ENCODE measurements at places on chromosomes 7 and 10.
A peak's percentile ranks its signal among the peaks of the same experiment; 100 is the strongest.

DNA sequence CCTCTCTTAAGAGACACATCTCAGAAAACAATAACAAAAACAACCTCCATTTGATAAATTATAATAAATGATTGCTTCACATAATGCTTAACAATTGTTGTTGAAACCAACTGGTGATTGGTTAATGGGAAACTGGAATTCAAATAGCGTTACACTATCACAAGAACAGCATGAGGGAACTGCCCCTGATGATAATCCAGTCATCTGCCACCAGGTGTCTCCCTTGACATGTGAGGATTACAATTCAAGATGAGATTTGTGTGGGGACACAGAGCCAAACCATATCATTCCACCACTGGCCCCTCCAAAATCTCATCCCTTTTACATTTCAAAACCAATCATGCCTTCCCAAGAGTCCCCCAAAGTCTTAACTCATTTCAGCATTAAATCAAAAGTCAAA, 375.9 kb downstream of the BMPER start:
- no peak for DNase-seq

GRCh38 chr7:5431560-5432015, 8.0 kb upstream of the TNRC18 start:
- no peak for DNase-seq

DNA sequence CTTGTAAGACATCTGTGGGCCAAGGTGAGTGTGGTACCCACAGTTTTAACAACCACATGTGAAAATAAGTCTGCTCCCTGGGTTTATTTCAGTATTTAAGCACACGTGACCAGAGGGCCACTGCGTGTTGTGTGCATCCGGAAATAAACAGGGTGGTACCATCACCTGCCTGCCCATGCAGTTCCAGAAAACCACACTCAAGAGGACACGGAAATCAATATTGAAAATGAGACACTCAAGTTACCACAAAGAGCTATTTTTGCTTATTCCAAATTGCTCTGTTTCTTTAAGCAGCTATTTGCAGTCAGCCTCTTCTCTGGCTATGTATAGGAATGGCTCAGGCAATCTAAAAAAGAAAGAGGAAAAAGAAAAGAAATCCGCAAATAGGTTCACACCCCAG, 71.8 kb upstream of the LOXL4 start:
- no peak for DNase-seq

GRCh38 chr10:129136951-129137350, 330.1 kb upstream of the MGMT start:
- DNase-seq, result no peak

GRCh38 chr7:22831602-22832305, 9.1 kb upstream of the TOMM7 start:
- DNase-seq, result no peak

DNA sequence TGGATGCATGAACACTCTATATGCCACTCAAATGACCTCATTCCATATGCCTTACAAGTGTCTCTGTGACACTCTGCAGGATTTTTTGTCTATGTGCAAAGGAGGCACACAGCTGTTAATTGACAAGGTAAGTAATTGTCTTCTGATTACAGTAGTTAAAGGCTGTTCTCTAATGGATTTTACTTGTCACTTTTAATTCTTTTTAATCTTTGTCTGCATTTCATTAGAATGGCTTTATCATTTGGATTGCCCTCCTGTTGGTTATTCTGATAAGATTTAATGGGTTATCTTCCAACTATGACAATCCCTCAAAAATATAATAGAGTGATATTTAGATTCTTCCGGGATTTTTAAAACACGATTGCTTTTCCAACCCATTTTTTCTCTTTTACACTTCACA, 290.0 kb upstream of the TEX47 start:
- DNase-seq, result no peak

GRCh38 chr10:33040436-33040835, 82.4 kb upstream of the ITGB1 start:
- no peak for DNase-seq

GRCh38 chr10:51716981-51717380, 17.6 kb upstream of the CSTF2T start:
- no peak for DNase-seq

DNA sequence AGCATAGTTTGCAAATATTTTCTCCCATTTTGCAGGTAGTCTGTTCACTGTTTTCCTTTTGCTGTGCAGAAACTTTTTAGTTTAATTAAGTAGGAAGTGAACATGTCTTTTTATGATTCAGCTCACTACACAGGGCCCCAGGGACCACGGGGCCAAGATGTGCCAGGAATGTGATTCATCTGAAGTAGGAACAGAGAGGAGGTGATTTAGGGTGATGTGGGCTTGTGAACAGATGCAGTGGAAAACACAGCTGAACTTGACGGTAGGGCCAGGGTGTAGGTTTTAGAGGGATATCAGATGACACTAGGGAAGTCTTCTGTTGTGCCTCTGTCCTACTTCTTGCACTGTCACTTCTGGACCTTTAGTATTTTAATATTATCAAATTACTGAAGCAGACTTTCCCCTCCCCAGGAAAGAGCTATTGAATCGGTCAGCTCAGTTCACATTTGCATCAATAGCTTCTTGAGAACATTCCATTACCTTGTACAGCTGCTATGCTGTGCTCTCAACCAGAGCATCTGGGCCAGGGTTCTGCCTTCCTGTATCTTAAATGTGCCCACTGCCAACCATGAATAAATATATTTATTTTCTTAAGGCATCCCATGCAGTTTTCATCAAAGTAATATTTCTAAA, 96.9 kb downstream of the OSBPL3 start:
- DNase-seq, result peak; percentile 45

DNA sequence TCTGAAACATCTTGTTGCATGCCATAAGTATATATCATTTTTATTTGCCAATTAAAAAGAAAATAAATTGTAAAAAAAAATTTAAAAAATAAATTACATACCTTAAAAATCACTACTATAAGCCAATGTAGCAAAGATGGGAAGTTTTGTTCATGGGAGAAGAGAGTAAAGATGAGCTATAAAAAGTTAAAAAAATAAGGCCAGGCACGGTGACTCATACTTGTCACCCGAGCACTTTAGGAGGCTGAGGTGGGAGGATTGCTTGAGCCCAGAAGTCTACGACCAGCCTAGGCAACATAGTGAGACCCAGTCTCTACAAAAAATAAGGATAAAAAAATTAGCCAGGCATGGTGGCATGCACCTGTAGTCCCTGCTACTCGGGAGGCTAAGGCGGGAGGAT, 8.4 kb upstream of the STK32C start:
- no peak for DNase-seq

DNA sequence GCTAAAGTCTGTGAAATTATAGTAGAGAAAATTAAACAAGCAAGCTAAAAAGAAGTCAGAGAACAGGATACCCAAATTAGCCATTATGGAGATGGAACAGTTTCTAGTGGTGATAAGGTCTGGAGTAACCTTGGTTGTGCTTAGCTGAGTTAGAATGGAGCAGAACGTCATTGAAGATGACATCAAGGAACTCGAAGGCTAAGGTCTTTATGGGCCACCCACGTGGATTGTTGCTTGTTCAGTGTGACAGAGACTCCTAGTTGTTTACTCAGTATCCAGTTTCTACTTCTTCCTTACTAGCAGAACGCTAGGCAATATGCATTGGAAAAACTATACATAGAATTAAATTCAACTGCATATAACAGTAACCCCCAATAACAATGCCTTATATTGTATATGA, 39.7 kb downstream of the AHCYL2 start:
- DNase-seq, result no peak

DNA sequence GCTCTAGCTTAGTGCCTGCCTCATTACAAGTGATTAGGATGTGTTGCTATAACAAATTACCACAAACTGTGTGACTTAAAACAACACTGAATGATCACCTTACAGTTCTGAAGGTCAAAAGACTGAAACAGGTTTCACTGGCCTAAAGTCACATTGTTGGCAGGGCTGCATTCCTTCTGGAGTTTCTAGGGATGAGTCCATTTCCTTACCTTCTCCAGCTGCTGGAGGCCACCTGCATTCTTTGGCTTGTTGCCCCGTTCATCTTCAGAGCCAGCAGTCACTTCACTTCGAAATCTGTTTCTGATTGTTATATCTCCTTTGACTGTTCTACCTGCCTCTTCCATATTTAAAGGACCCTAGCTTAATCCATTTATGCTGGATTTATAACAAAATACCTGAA, 69.4 kb upstream of the MTPN start:
- DNase-seq, result no peak

- no peak for DNase-seq
These were observed 1285.8 kb upstream of the SORCS1 start for GRCh38 chr10:108450280-108450679.

- DNase-seq, result no peak
These were observed 15.7 kb downstream of the SLC35B4 start for GRCh38 chr7:134300988-134301387.

DNA sequence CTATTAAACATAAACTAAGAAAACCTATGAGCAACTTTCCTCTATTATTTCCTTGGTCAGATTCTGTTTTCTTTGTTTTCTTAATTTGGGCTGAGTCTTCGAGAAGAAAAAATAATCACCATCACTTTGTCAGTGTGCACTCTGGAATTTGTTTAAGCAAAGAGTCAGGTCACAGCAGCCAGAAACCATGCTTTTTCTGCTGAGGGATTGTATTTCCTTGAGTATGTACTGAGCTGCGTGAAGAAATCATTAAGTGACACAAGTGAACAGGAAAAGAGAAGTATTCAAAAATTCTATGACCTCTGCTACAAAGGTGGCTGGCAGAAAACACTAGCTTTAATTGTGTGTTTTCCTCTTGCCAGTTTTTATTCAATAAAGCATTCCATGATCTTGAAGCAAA, 249.6 kb downstream of the VTI1A start:
- DNase-seq, result no peak

DNA sequence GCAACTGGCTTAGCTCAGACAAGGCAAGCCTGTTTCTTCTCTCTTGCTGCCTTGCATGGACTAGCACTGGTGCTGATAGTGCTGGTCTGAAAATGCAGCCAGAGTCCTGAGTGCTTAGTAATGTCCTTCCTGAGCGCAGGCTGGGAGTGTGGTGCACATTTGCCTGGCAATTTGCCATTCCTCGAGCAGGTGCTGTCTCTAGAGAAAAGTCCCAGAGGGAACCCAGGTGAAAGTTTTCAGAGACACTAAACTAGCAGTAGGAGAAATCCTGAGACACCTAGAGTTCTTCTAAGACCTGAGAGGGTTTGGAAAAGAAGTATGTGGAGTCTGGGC, 1.9 kb downstream of the SFTPD start:
- no peak for DNase-seq

DNA sequence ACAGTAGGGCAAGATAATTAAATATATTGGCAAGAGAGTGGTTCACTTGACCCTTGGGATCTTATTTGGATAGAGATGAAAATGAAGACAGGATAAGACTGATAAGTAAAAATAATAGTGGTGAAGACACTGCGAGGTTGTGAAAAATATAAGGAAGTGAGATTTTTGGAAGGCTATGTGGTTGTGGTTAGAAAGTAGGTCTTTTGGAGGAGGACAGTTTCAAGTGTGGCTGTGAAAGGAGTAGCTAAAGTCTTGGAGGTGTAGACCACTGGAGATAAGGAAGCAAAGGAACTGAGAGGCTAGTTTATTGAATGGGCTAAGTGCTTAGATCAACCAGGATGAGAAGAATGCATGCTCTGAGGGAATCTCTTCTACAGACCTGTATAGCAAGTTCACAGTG, 11.2 kb downstream of the MIOS start:
- DNase-seq, result no peak

DNA sequence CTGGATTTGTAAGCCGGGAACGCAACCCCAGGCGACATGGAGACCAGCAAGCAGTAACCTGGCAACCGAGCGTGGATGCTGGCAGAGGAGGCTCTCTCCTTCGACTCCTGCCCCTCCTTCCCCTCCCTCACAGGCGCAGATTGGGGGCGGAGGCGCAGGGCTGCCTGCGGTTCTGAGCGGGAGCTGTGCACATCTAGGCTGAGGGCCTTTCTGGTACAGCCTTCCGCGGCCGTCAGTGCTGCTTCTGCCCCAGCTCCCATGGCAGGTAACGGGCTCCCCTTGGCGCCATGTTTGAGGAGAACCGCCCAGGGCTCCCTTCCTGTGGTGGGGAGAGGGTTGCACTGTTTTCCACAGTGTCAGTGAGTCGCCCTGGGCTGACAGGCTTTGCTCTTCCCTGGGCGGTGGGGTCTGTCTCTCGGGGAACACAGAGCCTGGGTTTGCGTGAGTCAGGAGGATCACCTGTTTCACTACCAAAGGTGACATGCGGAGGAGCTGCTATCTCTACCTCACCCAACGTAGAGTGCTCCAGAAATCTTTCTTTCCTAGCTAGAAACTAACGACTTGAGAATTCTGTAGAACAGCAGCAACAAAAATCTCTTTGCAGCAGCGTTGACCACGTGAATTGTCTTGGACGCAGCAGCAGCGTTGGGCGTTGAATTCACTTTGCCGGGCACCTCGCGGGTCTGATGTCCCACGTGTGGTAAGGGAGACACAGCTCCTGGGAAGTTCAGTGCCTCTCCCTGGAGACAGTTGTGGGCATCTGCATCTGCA, 154.8 kb upstream of the COBL start:
- DNase-seq, result no peak

DNA sequence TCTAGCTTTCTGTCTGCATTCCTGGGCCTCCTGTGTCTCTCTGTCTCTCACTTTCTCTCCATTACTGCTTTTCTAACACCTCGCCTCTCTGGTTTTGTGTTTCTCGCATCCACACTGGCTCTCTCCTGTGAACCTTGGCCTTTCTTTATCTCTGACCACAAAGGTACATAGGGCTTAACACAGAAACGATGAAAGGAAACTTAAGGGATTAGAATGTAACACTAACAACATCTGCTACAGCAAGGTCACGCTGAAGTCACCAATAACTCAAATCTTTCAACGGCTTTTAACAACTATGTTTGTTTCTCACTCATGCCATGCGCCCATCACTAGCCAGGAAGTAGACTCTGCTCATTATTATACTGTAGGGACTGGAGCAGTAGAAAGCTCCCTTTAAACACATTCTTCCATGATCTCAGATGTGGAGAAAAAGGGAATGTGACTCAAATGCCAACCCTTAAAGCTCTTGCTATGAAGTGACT, 9.3 kb upstream of the OR6V1 start:
- DNase-seq, result no peak

- DNase-seq, result peak; percentile 80
These were observed 29.5 kb upstream of the BMS1 start for GRCh38 chr10:42753126-42753506.

- DNase-seq, result no peak
These were observed 541.0 kb upstream of the ADARB2 start for GRCh38 chr10:2278363-2278762.

DNA sequence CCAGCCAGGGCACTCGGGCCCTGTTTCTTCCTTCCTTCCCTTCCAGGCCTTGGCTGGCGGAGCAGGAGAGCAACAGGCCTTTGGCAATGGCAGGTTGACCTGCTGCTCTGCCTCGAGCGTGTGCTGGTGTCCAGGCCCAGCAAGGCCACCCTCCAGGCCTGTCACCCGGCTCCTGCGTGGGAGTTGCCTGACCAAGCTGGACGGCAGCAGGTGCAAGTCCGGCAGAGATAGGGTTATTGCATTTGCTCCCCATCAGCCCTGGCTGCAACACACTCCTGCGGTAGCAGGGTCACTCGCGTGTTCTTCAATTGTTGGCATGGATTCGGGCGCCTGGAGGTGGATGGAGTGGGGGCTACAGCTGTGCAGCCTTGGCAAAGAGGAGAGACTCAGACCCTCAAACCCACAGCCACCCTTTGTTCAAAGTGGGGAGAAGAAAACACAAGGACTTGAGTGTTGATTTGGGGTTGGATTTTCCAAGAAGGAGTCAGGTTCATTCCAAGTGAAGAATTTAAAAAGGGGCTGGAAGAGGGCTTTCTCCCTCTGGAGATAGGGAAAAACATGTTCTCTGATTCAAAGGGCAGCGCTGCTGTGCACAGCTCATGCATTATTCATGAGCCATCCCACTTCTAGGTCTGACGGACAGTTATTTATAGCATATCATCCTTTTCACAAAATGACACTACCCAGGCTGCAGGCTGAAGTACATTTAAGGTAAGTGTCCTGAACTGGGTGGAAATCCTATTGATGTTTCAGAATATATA, 64.2 kb upstream of the PITRM1 start:
- no peak for DNase-seq

Data from kidney capillary endothelial cell (primary cell).